A549 treated with DMSO at 1 μM for 4 hours (cell line): ENCODE measurements at places on chromosomes 3 and 15. TPM values are rescaled to one million over a fixed set of nuclear protein-coding genes. Genes with fewer than 3 reads are reported as not detected.

FSIP1 gene
- 0.40 to 0.73 TPM (median 0.64 TPM) in 5 replicates for total RNA-seq

FGD5 gene
- total RNA-seq: 0.05 to 0.15 TPM (median 0.09 TPM) in 4 of 5 replicates, not detected in the other

RFX7 gene
- 11.6 to 17.2 TPM (median 16.4 TPM) in 5 replicates for total RNA-seq

OSBPL10 gene
- 11.4 to 18.3 TPM (median 15.9 TPM) in 5 replicates for total RNA-seq

GRAMD2A gene
- 0.13 TPM in 1 of 5 replicates, not detected in the others for total RNA-seq

LSG1 gene
- total RNA-seq: 31.9 to 36.3 TPM (median 34.3 TPM) in 5 replicates

ZIC1 gene
- 0.01 to 0.19 TPM (median 0.09 TPM) in 4 of 5 replicates, not detected in the other for total RNA-seq

MTMR10 gene
- total RNA-seq: 11.4 to 17.2 TPM (median 15.3 TPM) in 5 replicates
